ENCODE measurements at places on chromosomes 11 and 22.

GRCh38 chr11:92728628-92729027, 240.8 kb upstream of the MTNR1B start:
- DNase-seq = no peak

DNA sequence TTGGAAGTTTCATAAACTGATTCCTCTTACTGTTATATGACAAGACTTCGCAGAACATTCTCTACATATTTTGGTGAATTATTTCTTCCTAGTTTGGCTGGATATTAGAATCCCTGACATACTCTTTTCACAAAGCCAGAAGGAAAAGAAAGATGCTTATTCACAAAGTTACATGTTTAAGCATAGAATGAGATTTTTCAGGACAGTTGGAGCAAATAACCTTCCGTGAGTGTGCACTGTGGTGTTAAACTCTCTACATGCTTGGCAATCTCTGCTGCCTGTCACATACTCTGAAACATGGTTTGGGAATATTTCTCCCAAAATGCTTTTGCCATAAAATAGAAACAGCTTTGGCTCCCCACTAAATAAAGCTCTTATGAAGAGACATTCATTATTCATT, 230.0 kb upstream of the MTNR1B start:
- DNase-seq = no peak

GRCh38 chr11:99015634-99016454, 4.9 kb upstream of the CNTN5 start:
- peak; percentile 78 for DNase-seq

GRCh38 chr11:38131535-38131934, 1533.5 kb upstream of the RAG2 start:
- no peak for DNase-seq

- no peak for DNase-seq
Observed at GRCh38 chr11:7898666-7899283, 32.3 kb downstream of the OR10A6 start.

GRCh38 chr11:79536155-79536917, 95.5 kb upstream of the TENM4 start:
- no peak for DNase-seq

GRCh38 chr22:45271667-45272201, 13.0 kb upstream of the UPK3A start:
- DNase-seq = no peak

GRCh38 chr11:80502511-80502910, 1061.7 kb upstream of the TENM4 start:
- no peak for DNase-seq

DNA sequence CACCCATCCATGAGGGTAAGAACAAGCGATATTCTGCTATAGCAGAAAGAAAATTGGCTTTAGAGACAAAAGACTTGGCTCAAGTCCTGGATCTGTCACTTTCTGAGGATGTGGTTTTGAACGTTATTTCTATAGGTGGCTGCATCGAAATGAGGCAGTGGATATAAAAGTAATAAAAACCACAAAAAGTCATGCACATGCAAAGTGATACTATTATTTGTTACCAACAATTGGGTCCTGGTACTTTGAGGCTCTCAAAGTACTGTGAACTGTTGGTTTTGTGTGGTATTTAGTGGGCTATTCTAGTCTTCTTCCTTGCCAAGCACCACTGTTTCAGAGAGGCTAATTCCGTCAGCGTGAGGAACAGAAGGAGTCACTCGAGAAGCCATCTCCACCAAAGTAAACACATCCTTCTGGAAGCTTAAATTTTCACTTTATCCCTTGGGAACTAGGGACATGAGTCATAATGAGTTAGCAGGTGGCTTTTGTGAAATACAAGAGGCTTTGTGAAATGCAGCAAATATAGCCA, 13.1 kb downstream of the UBASH3B start:
- peak; percentile 45 for DNase-seq

DNA sequence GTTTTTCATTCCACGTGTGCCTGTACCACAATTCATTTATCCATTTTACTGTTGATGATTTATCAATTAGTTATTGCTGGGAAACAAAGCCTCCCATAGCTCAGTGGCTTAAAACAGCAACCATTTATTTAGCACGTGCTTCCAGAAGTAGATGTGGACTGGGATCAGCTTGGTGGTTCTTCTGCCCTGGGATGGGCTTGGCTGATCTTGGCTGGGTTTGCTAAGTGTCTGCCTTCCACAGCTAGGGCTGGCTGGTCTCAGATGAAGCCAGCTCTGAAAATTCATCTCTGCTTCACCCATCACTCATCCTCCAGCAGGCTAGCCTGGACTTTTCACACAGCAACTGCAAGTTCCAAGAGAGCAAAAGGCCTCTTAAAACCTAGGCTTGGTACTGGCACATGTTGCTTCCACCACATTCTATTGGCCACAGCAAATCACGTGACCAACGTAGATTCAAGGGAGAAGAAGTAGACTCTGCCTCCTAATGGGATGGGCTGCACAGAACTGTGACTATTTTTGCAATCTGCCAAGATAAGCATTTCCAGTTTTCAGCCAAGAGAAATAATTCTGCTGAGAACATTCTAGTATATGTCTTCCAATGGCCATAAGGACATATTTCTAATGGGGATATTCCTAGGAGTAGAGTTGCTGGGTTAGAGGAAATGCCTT, 124.9 kb downstream of the MN1 start:
- no peak for DNase-seq

DNA sequence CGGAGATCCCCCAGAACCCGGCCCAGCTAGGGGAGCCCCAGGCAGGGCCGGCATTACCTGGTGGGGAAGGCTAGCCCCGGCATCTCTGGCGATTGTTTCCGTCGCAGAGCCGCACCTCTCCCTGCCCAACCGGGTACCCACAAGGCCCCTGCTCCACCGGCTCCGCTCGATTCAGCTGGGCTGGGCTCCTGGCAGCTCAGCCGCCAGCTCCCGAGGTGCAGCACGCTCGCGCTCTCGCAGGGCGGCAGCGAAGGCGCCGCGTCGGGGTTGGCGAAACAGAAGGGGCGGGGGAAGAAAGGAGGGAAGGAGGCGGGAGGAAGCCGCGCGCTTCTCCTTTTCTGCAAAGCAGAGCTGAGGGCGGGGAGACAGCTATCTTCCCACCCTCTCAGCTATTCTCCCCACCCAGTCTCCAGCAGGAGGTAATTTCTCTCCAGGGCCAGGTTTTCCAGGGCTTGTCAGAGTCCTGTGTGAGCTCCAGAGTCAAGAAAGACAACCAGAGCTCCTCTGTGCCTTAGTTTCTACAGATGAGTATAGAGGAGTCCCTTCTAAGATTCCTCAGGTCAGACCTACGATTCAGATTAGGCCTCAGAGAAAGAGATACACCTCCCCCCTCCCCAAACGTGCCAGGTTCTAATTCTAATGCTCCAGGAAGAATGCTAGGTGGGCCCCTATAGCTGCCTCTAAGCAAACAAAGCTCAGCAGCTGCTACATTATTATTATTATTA, 62.0 kb downstream of the PAK1 start:
- DNase-seq = peak; percentile 88

DNA sequence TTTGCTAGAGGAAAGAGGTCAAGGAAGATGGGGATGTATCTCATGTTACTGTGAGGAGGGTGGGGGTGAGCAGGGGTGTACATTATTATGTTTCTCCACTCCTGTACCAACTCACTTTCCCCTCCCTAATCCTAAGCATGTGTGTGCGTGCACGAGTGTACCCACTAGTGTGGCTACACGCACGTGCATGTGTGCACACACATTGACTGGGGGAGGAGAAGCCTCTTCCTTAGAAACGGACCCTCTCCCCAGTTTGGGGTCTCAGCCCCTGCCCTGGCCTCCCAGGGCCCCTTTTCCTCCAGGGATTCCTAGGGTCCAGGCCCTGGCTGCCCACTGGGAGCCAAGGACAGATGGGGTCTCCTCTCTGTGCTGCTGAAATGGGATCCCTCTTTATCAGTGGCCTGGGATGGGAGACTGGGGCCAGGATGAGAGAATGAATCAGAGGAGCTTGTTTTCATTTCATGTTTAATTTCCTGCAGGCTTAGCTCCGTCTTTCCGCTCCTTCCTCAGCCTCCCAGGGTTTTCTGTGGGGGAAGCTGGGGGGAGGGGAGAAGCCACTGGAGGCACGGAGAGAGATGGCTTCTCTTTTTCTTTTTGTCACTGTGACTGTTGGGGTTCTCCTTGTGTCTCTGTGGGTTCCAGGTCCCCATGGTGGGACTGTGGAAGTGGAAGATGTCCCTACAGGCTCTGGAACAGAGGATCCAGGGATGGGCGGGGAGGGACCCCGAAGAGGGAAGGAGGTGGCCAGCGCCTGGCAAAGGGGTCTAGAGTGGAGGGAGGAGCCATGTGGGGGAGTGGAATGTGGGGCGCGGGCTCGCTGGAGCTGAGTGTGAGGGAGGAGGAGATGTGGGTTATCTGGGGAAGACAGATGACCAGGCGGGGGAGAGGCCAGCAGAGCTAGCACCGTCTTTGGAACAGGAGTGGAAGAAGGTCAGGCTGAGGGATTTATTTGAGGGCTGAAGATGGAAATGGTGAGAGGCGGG, 40.3 kb downstream of the ALX4 start:
- no peak for DNase-seq

- DNase-seq = peak; percentile 24
Observed at GRCh38 chr11:20337526-20338154, 25.9 kb upstream of the HTATIP2 start.

DNA sequence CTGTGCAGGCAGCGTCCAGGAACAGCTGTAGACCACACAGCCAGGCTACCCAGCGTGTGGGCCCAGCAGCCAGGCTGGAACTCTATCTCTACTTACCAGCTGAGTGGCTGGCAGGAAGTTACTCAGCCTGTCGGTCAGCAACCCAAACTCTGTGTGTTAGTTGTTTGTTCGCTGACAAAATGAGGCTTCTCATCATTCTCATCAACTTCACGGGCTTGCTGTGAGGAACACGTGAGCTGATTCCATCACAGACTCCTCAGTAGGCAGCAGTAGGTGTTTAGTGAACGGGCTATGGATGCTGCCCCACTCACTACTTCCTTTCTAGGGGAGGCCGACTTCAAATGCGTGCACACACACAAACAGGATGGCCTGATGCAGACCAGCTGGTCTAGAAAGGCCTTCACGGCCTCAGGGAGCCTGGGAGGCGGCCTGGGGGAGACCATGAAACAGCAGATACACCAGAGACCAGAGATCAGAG, 830 bp upstream of the SPDYC start:
- no peak for DNase-seq

DNA sequence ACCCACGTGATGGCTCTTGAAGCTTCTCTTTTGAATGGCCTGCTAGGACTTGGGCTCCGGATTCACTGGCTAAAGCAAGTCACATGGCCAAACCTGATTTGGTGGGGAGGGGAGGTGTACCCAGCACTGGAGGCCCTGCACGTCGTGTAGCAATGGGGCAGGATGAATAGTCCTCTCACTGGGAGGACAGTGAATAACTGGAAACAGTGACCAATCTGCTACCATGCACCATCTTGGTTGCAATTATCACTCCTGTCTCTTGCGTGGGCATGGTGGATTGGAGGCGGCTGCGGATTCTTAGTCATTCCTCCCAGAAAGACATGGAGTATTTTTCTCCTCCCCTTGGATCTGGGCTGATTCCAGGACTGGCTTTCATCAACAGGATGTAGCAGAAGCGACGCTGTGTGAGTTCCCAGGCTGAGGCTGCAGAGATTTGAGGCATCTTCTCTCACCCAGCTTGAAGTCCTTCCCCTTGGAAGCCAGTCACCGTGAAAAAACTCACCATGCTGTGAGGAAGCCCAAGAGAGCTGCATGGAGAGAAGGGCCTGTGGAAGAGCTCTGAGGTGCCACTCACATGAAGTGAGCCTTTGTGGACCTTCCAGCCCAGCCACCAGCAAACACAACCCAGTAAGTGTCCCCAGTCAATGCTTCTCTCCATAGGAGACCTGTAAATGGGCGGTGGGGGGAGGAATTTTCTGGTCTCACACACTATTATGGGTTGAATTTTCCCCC, 70.4 kb downstream of the IGLL1 start:
- DNase-seq = no peak

- DNase-seq = no peak
Observed at GRCh38 chr11:110355011-110355744, 58.8 kb upstream of the RDX start.

DNA sequence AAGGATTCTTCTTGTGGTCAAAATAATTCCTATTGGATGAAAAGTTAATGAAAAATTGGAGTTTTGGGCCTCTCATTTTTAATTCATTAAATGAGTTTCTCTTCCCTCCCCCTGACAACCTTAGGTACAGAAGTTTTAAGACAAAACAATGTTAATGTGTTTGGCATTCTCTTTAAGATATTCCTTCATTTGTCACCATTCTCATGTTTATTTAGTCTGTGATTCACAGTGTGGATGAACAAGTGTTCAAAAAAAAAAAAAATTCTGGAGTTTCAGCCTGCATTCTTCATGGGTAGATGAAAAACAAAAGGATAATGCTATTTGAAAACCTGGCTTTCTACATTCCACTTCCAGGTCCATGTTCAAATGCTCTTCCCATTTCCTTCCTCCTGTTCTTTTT, 172.6 kb upstream of the LUZP2 start:
- DNase-seq = no peak

DNA sequence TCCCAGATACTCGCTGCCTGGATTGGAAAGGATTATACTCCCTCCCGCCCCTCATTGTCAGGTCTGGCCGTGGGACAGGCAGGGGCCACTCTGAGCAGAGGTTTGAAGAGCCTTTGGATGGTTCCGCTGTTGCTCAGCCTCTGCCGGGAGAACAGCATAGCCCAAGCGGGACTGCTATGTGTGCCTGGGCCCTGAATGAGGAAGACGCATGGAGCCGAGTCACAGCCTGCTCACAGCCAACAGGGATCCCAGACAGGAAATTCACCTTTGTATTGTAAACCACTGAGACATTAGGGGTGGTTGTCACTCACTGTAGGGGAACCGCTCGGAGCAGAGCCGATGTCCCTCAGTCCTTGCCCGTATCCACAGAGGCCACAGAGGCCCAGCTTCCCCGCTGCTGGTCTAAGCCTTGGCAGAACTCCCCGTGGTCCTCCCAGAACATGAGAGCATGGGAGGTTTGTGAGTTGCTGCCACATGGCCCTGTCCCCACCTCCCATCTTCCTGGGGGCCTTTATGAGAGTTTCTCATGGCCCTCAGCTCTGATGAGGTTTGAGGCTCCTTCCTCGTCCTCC, 10.7 kb upstream of the FAM118A start:
- DNase-seq = no peak

- DNase-seq = no peak
Observed at GRCh38 chr11:128219731-128220120, 367.6 kb downstream of the ETS1 start.

- DNase-seq = no peak
Observed at GRCh38 chr11:44944181-44944852, 6.4 kb downstream of the TP53I11 start.

GRCh38 chr11:2874963-2875362, 10.6 kb downstream of the CDKN1C start:
- DNase-seq = no peak

DNA sequence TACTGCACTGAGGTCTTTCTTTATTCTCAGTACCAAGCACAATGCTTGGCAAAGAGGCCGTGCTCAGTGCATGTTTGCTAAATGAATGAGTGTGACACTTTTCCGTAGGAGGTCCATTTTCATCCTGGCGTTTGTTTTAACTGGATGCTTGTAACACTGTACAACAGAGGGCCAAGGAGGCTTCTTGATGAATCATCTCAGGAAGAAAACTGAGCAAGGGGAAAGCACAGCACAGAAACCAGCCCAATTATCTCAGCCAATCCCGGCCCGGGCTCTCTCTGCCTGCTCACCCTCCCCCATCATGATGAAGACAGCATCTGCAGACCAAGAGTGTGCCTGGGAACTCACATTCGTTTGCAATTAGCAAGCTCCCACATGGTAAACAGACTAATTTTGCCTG, 570.3 kb downstream of the OPCML start:
- no peak for DNase-seq
